Large intestine (tissue), 12 donors: ENCODE measurements at places on chromosomes 7 and 10. TPM values are rescaled to one million over a fixed set of nuclear protein-coding genes. Genes with fewer than 3 reads are reported as not detected.

DNA sequence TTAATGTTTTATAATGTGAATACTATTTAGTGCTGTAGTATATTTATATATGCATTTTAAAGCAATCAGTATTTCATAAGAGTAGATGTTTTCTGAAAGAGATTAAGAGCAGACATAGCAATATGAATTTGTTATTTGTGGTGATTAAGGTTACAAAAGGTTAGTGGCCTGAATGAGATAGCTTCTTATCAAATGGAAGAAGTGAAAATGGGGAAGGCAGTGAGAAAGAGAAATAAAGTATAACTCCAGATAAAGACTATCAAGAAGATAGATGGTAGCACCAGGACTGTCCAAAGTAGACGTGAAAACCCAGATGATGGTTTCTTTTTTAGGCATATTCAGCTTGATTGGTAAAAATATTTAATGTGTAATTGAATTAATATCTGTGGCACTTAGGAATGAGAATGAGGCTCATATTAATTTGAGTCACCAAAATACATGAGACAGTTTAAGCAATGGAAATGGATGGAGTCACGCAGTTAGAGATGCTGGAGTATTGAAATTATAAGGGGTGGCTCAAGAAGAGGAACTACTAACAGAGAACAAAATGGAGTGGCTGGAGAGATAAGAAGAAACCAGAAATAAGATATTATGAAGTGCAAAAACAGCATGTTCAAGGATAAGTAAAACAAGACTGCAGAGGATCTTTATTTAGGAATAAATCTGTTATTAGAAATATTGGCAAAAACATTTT is 288.0 kb upstream of the SEMA3C start:
- DNase-seq: no peak

GRCh38 chr10:85786401-85786899 is 580.1 kb downstream of the GRID1 start:
- peak; percentile 39 for DNase-seq

GRCh38 chr10:85620807-85621206 is 745.8 kb downstream of the GRID1 start:
- DNase-seq: no peak

- DNase-seq: peak; percentile 23
Observed at GRCh38 chr10:7432884-7433726, 22.3 kb upstream of the SFMBT2 start.

DNA sequence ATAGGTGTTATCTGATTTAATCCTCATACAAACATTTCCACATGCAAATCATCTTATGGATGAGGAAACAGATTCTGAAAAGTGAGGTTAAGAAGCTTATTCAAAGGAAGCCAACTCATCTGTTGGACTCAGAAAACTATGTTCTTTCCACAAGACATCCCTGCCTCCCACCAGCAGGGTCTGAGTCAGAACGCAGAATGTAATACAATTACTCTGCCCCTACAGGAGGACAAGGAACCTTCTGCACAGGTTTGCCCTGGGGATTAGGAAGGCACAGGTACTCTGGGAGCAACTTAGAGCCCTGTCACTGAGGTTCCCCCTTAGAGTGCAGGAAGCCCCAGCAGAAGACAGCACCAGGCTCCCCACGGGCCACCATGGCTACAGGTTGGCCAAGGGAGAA is 255.7 kb downstream of the TNS3 start:
- no peak for DNase-seq

Gene TMEM72
- 0.31 TPM for polyA plus RNA-seq

Gene NKX1-2
- 7.7 TPM for polyA plus RNA-seq
